ENCODE measurements at places on chromosomes 7 and 10.

GRCh38 chr7:129356176-129356575 lies 78.1 kb upstream of the STRIP2 start:
- no peak for DNase-seq

DNA sequence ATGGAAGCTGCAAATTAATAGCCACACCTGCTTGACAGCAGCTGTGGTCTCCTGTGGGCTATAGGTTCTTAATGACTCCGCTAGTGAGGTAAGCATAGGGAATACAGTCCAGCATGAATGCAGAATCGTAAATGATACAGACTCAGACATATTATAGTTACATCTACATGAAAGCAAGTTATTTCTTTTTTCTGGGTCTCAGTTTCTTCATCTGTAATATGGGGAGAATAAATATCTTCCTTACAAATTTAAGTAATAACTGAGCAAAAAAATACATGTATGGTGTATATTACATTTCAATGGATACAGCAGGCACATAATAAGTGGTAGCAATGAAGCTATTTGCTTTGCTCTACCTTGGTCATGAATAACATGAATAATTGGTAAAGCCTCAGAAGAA lies 245.9 kb upstream of the RHOBTB1 start:
- DNase-seq: no peak

- no peak for DNase-seq
Observed at GRCh38 chr10:52583336-52583735, 189.2 kb downstream of the MBL2 start.

- no peak for DNase-seq
Observed at GRCh38 chr10:5887029-5887428, 2.7 kb downstream of the ANKRD16 start.

GRCh38 chr7:36023033-36023560 lies 130.0 kb upstream of the EEPD1 start:
- DNase-seq: no peak

DNA sequence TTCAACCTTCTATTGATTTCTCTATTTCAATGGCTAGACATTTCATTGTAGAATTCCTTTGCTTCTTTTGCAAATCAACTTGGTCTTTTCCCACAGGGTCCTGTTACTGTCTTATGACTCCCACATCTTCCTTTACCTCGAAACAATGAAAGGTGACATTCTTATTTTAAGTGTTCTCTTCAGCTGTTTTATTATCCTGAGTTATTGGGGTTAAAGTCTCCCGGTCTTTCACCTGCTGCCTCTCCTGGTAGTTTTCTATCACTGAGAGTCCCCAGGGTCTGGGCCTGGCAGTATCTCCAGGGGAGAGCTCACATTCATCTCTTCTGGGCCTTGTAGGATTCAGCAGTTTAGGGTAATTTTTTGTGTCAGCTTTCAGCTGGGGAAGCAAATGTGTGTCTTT lies 95.8 kb downstream of the HECW1 start:
- no peak for DNase-seq

- DNase-seq: no peak
Observed at GRCh38 chr10:45003432-45004000, 2.8 kb downstream of the ZNF22 start.

- no peak for DNase-seq
Observed at GRCh38 chr10:129968020-129968852, 4.2 kb upstream of the EBF3 start.
